ENCODE measurements at places on chromosomes 5 and 9.
A peak's percentile ranks its signal among the peaks of the same experiment; 100 is the strongest.

DNA sequence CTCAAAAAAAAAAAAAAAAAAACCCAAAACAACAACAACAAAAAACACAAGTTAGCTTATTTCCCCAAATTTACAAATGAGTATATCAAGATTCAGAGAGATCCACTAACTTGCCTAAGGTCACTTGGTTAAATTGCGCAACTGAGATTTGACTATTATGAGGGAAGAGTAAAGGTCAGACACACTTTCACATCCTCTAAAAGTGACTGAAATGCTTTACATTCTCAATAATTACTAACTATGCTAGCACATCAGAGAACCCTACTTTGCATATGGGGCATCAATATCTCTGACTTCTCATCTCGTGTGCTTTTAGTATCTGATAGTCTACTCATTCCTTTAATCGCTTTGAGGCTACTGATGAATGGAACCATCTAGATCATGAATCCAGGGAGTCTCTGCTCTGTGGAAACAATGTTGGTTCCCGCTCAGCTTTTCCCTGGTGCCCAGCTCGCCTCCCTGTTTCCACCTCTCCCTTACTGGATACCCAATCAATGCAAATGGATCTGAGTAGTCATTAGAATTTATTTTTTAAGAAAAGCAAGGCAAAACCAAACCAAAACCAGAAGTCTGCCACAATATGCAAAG is 182.1 kb upstream of the TRIM32 start:
- DNase-seq, result no peak

- DNase-seq, result peak; percentile 8
Observed at GRCh38 chr5:114789773-114790402, 379.8 kb downstream of the TRIM36 start.

DNA sequence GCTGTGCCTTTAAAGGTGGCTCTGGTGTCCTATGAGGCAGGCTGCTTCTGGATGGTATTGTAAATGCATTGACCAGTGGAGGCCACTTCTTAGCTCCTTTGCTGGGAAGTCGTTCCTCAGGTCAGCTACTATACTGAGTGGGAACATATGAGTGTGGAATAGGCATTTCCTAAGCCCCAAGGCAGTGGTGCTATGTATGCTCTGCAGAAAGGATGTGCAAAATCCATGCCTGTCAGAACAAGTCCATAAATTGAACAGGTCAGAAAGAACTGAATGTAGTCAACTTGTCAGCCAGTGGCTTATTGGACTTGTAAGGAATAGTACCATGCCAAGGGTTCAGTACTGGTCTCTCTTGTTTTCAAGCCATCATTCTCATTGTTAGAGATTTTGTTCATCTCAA is 216.4 kb downstream of the CDH10 start:
- no peak for DNase-seq

- DNase-seq, result no peak
Observed at GRCh38 chr5:2006193-2006970, 123.7 kb upstream of the IRX4 start.

All from NCI-H2171 treated with DMSO at 0.1 percent for 48 hours (cell line).